ENCODE measurements at places on chromosomes 6 and 20. TPM values are rescaled to one million over a fixed set of nuclear protein-coding genes. Genes with fewer than 3 reads are reported as not detected.
A peak's percentile ranks its signal among the peaks of the same experiment; 100 is the strongest.

Gene BPI
- not detected for total RNA-seq

Gene SH3BGRL2
- total RNA-seq = 31.8 TPM

- DNase-seq = no peak
Observed at GRCh38 chr20:22814471-22815205, 220.5 kb upstream of the SSTR4 start.

GRCh38 chr6:11773013-11773412 lies 5.6 kb downstream of the ADTRP start:
- no peak for DNase-seq

Gene CCN6
- not detected for total RNA-seq

- no peak for DNase-seq
Observed at GRCh38 chr6:106448000-106448426, 87.5 kb downstream of the CRYBG1 start.

DNA sequence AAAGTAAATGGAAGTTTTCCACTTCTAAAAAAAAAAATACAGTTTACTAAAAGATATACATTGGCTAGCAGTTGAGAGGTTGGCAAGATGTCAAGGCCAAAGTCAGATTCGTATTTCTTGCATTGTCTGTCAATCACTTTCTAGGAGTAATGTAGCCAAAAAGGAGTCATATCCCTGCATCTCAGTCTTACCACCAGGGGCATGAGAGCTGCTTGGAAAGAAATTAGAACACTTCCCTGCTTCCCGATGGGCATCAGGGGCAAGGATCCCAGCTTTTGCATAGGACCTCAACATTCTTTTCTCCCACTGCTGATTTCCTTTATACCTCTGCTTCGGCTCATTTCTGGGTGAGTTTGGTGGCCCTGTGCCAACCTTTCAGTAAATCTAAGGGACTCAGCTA lies 581.0 kb upstream of the MAP3K7 start:
- no peak for DNase-seq

DNA sequence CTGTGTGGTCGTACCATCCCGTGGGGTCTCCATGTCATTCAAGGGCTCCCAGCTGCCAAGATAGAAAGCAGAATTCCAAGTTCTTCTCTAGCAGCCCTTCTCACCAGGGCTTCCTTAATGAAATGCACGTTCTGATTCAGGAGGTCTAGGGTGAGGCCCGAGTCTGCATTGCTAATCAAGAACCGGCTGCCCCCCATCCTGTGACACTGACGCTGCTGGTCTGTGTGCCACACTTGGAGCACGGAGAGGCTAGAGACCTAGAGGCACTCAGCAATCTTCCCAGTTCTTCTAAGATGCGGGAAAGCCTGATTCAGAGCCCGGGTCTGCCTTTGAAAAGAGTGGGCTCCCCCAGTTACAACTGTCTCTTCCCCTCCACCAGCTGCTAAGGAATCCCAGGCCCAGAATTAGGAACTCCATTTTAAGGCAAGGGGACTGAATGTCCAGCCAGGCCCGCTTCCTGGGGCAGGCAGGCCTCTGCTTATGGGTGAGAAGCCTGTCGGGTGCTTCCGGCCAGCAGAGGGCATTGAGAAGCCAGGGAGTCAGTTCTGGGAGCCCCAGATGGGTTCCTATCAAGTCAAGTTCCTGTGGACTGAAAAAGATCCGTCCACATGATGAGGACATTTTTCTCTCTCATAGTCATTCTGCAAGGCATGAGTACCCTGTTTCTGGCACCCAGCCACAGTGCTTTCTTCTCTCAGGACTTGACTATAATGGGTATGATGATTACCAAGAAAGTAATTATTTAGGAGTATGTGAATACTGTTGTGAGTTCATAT lies 69.8 kb upstream of the RIN2 start:
- DNase-seq = peak; percentile 72

Gene CDSN
- not detected for total RNA-seq

- no peak for DNase-seq
Observed at GRCh38 chr20:25279403-25279802, 31.5 kb downstream of the PYGB start.

DNA sequence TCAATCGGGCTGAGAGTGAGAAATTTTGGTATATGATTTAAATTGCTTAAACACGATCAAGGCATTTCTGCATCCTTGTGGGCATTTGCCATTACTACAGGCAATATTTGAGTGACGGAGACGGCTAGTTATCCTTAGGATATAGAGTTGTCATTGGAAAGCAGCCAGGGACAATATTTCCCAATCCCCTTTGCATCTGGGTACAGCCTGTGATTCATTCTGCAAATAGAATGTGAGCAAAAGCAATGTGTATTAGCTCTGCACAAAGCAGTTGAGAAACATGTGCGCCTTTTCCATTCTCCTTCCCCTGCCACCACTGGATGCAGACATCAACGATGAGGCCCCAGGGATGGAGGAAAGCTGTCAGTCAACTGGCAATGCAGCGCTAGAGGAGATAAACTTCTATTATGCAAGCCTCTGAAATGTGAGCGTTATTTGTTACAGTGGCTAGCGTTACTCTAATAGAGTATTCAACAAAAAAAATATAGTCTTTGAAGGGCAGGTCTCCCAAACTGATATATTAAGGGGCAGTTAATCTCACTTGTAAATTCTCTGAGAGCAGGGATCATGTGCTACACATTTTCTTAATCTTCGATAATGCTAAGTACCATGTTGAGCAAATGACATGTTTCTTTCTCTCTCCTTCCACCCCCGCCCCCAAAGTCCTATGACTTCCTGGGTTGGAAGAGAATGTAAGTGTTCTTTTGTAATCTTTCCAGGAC lies 37.1 kb upstream of the NCOA3 start:
- DNase-seq = peak; percentile 40

Gene RBM12
- 22.7 TPM for total RNA-seq

DNA sequence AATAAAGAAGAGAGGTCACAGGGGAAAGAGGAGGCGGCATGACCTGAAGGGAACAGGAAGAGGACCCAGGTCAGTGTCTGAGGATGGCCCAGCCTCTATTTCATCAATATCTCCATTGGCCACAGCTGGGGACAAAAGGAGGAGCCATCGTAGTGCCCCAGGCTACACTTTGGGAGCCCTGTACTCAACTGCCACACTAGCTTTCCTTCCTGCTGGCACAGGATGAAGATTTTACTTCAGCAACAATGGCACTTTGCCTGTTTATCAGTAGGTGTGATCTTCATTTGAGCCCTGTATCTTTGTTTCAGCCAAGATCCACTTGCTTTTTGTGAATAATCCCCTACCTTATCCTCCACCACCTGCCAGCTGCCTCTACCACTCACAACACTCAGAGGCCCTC lies 35.4 kb upstream of the RCAN2 start:
- DNase-seq = no peak

- DNase-seq = no peak
Observed at GRCh38 chr6:45031601-45032000, 296.5 kb upstream of the RUNX2 start.

GRCh38 chr6:151408858-151409257 lies 17.5 kb upstream of the ZBTB2 start:
- DNase-seq = no peak

Gene TRIM26
- total RNA-seq = 31.7 TPM

DNA sequence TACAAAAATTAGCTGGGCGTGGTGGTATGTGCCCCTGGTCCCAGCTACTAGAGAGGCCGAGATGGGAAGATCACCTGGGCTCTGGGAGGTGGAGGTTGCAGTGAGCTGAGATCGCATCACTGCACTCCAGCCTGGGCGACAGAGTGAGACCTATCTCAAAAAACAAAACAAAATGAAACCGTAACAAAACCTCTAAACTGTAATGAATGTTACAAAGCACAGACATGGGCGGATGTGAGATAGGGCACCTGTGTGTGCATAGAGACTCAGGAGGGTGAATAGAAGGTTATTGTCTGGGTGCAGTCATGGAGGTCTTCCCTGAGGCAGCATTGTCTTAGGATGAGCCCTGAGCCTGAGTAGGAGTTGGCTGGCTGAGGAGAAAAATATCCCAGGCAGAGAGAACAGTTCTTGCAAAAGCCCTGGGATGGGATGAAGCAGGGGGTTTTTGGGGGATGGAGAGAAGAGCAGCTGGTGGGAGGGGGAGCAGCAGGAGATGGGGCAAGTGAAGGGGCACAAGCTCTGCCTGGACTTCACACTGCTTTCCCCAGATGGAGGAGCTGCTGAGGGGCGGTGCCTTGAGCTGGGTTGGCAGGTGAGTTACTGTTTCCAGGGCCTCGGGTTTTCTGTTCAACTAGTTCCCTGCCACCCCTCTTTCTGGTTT lies 5.2 kb downstream of the BCAS4 start:
- no peak for DNase-seq

Gene ASF1A
- total RNA-seq = 13.2 TPM

Gene OPN5
- not detected for total RNA-seq

DNA sequence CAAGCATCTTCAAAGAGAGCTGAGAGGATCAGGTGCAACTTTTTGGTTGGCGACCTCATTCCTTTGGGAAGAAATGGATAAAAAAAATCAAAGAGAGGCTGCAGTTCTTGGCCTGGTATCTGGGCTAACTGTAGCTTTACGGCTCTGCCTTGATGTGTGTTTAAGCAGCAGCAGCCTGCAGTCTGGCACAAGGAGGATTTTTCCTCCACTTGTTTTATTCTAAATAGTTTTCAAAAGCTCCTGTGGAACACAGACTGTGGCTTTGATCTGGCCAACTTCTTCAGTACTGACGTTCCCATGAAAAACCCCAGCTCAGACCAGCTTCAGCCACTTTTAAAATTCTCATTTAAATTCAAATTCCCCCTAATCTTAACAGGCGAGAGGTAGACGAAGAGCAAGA lies 137.3 kb downstream of the HDGFL1 start:
- DNase-seq = no peak

GRCh38 chr6:145809785-145810184 lies 4.8 kb downstream of the FBXO30 start:
- DNase-seq = no peak

DNA sequence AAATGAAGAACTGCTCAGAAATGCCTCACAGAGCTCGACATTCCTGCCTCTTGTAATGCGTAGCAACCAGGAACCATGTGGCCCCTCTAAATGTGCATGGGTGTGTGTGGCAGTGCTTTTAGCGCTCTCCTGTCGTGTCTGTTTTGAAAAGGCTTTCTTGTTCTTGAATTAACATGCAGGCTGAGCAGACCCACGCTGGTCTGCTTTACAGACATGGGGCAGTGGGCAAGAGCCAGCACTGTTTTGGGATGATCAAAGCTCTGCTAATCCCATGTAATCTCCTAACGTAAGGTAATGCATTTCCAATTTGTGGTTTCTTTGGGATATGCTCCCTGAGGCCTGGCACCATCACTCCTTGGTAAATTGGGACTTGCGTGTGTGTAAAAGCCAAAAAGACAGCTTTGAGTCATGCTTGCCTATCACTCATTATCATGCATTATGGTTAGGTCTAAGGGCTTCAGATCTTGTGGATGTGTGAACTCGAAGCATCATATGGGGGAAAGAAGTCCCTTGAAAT lies 11.8 kb downstream of the RIPOR2 start:
- no peak for DNase-seq

DNA sequence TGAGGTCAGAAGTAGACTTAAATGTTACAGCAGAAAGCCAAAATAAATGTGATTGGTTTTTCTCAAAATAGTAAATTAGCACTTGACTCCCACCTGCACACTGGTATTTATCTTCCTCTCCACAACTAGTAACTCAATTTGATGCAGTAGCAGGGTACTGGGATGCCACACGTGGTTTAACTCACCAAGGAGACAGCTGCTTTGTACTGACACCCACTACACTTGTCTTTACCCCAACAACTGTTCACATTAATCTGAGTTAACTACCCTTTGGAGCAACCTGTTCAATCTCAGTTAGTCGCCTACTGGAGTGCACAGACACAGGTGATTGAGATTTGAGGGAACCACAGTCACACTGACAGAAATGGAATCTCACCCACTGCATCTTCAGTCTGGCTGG lies 242.1 kb downstream of the PRKN start:
- DNase-seq = no peak

Data from breast epithelium (tissue), 4 donors.